Stimulated activated CD4-positive, alpha-beta T cell treated with anti-CD3 and anti-CD28 coated beads, TNF-alpha, amount 100 ng/mL, for 1 hour (primary cell): ENCODE measurements at places on chromosomes 2 and 18.

DNA sequence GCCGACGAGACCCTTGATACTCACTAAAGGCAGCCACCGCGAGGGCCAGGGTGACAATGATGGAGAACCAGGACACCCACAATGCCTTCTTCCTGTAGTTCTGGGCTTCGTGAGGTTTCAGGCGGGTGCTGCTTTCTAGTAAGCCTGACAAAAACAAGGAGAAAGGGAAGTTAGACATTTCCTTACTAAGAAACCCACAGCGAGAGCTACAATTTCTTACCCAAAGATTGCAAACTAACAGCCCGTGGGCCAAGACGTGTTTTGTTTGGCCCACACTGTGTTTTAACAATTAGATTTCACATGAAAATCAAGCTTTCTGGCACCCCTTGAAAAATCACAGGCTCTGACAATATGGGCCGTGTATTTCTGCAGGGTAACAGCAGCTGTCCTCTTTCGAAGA is 5.6 kb downstream of the TMEM163 start:
- no peak for DNase-seq

- DNase-seq: no peak
These were observed 802.6 kb upstream of the CHAC2 start for GRCh38 chr2:52964916-52965530.

DNA sequence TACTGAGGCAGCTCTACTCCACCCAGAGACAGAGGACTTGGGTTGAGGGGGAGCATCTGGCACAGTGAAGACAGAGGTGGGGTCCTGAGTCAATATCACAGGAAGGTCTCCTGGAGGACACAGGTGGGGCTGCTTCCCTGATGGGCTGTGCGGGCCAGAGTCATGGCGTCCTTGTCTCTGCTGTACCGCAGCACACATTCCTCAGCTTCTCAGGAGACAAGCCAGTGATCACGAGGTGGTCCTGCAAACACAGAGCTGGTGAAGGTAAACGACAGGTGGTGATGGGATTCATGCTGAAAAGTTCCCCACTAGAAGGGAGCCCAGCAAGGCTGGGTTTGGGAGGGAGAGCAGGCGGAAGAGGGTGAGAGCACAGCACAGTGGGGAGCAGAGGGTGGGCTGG is 9.7 kb downstream of the TCF23 start:
- no peak for DNase-seq

DNA sequence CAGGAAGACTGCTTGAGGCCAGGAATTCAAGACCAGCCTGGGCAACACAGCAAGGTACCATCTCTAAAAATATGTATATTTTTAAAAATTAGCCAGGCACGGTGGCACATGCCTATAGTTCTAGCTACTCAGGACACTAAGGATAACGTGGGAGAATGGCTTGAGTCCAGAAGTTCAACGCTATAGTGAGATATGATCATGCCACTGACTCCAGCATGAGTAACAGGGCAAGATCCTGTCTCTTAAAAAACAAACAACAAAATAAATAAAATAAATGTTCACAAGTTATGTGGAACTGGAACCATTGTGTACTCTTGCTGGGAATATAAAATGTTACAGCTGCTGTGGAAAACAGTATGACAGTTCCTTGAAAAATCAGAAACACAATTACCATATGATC is 47.2 kb downstream of the USP34 start:
- no peak for DNase-seq

DNA sequence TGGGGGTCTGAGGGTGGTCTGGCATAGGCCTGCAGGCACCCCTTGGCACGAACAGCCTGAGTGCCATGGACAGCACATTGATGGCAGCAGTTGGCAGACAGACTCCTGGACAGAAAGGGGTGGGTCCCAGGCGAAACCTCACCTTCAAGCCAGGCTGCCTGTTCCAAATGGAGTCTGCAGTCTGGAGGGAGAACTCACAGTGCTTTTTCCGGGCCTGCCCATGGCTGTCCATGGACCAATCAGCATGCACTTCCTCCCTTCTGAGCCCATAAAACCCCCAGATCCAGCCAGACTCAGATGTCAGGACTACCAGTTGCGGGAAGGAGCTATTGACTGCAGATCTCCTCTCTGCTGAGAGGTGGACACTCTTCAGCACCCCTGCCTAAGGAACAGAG is 694.6 kb upstream of the ACVR2A start:
- DNase-seq: no peak

- no peak for DNase-seq
These were observed 5.8 kb downstream of the DLX1 start for GRCh38 chr2:172091000-172091641.

DNA sequence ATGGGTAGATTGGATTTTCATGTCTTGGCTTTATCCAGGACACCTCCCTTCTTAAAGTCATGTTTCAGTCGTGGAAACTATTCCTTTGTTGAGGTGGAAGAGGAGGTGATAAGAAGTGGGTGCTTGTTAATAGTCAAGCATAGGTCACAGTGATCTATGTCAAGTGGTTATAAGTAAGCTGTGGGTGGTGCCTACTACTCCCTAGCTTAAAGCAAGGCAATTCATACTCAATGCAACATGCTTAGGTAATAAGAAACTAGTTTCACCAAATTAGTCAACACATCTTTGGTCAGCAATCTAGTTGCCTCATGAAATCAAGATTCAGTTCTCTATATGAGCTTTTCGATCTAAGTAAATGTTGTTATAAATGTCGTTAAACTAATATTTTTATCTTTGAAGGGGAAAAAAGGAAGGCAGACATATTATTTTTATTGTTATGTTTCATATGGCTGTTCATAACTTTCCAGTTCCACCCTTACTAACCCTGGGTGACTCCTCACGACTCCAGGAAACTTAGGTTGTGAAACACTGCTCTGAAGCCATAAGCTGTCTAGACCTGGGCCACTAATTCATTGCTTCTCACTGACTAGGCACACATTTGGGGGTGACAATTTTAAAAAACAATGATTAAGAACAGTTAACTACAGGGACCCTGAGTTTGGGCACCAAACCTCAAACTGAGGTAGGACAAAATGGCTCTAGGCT is 5.8 kb upstream of the ABCB11 start:
- no peak for DNase-seq

- DNase-seq: no peak
These were observed 140.5 kb upstream of the PELI1 start for GRCh38 chr2:64284751-64285150.

- DNase-seq: no peak
These were observed 74.7 kb upstream of the MAP4K3 start for GRCh38 chr2:39511605-39512433.

- no peak for DNase-seq
These were observed 71.9 kb downstream of the ALPK2 start for GRCh38 chr18:58557008-58557435.

DNA sequence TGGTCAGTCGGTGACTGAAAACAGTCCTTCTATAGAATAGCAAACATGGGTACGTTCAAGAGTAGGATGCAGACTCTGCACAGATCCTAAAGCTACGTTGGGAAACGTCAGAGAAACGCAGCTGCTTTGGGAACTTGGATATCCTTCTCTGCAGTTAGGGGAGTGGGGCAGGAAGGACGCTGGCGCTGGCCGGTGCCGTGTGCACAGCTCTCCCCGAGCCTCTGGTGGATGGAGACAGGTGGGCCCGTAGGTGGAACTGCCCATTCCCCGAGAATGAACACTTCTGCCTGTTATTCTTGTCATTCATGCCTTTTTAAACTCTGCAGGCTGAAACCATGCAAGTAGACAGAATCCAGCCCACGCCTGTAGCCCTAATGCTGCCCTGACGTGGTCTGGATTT is 91.7 kb upstream of the MBOAT2 start:
- DNase-seq: no peak

DNA sequence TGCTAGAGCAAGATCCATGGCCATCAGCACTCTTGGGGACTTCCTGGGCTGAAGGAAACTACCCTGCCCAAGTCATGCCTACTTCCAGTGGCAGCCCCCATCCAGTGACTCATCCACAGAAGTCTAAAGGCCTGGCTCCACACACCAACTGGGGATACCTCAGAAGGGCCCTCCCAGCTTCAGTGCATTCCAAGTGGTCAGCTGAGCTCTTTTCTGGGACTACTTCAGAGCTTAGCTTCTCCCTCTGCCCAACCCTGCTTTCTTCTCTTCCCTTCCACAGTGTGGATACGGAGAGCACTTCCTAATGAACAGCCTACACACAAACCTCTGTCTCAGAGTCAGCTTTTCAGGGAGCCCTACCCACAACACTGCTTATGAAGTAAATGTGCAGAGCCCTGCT is 66.5 kb downstream of the CLHC1 start:
- DNase-seq: no peak

DNA sequence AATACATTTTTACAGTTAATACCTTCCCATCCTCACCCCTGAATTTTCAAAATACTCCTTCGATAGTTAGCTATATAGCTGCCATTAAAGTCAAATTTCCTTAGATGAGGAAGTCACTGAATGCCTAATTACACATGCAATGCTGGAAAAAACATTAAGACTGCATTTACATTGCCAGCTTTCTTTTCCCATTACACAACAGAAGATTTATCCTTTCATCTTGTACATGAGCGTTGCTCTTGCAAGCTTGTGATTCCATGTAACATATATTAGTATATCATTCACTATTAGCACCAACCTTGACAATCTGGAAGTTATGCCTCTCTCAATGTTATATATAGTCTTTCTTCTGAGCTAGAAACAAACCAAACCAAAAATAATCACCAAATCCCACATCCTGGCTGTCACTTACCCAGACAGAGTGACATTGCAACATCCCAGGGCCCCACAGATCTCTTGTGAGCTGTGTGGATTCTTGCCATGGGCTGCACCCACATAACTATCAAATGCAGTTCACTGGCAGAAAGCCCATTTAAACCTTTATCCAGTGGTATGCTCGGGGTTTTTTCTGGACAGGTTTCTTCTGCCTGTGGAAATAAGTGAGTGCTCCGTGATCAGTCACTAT is 79.2 kb upstream of the PAPOLG start:
- DNase-seq: no peak

- no peak for DNase-seq
These were observed 298.5 kb upstream of the CELF4 start for GRCh38 chr18:37864122-37864521.

- no peak for DNase-seq
These were observed 214.2 kb downstream of the MTX2 start for GRCh38 chr2:176483476-176483875.

- DNase-seq: no peak
These were observed 302.2 kb upstream of the MAP2 start for GRCh38 chr2:209121691-209122090.

GRCh38 chr2:11498543-11499034 is 32.6 kb upstream of the E2F6 start:
- DNase-seq: no peak

DNA sequence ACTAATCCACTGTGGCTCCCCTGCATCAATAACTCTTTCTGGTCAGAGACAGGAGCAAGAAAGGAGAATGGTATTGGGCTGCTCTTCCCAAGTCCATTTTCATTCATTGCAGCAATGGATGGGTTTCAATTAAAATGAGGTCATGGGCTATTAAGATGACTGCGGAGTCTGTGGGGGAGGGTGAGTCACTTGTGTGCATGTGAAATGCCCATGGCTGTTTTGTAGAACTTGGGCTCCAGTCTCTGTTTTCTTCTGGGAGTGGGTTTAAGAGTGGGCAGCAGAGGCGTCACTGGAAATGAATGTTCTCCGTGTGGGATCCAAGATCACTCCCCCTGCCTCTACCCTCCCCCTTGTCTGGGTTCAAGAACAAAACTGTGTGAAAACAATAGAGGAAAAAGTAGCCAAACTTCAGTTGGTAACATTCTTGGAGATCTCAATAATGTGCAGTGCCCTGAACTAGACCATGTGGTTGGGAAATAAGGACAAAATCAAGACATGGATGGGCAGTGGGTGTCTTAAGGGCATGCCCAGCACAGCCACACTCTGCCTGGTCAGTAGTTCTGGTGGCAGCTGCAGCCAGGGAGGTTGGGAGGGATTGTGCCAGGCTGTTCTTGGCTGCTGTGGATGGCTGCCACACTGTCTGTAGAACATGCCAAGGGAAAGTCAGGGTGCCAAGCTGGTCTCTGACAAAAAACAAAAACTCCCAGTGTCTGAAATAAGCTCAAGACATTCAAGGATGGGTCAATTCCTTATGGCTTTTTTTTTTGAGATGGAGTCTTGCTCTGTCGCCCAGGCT is 68.2 kb upstream of the CXCR4 start:
- DNase-seq: no peak

DNA sequence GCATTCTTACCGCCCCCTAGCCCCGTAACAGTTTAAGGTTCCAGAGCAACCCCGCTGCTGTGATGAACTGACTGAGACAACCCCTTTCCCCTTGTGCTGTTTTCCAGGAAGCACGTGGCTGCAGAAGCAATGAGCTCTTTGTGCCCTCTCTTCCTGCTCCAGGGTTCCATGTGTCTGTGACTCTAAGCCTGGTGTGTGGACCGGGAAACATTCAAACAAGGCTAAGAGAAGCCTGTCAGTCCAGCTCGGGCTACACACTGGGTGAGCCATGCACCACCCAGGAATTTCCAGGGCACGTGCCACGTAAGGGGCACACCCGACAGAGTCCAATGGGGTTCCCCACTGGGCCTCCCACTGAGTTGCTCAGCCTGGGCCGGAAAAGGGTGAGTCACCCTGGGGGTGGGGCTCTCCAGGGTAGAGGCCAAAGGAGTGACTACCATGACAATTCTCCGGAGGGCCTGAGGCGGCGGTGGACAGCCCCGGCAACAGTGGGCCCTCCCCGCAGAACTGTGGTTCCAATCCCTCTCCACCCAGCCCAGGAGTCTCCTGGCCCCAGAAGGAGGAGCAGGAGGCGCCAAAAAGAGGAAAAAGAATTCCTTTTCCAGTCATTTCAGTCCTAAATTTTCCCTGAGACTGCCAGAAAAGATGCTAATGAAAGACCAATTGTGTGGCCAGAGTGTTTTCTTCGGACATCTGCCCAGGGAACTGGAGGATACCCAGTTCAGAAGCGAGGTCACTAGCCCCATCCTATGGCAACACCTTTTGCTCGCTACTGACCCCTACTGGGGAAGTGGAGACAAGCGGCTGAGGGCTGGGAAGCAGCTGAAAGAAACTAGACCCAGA is 157.8 kb upstream of the SLC1A4 start:
- peak; percentile 54 for DNase-seq

GRCh38 chr2:236942554-236942953 is 143.1 kb upstream of the COPS8 start:
- no peak for DNase-seq

DNA sequence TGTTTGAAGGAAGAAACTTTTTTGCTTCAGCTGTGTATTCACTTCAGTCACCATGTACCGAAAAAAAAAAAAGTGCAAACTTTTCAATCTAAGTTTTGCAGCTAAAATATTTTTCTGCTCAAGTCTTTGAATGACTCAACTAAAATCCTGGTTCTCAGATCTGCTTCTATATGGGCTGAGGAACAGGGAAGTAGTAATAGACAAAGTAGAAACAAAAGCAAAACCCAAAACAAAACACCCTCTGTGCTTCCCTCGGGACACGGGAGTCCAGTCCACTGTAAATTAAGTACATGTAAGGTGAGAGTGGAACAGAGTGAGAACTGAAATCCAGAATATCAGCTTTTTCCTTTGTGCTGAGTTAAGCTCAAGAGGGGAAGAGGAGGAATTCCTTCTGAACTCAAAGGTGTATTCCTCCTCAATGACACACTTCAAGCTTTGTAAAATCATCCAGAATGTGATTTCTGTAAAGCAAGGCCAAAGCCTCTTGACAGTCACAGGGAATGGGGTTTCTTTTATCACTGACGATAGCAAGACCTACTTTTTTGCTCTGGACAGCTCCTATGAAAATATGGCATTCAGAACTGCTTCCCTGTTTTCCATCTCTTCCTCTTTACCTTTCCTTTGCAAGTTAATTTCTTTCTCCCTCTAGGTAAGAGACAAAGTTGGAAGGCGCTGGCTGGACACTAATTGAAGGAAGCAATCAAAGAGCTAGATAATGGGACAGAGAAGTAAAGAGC is 433.5 kb upstream of the MMADHC start:
- DNase-seq: no peak

GRCh38 chr18:23822590-23823385 is 133.5 kb downstream of the LAMA3 start:
- no peak for DNase-seq
